ENCODE measurements at places on chromosomes 7 and 10.

DNA sequence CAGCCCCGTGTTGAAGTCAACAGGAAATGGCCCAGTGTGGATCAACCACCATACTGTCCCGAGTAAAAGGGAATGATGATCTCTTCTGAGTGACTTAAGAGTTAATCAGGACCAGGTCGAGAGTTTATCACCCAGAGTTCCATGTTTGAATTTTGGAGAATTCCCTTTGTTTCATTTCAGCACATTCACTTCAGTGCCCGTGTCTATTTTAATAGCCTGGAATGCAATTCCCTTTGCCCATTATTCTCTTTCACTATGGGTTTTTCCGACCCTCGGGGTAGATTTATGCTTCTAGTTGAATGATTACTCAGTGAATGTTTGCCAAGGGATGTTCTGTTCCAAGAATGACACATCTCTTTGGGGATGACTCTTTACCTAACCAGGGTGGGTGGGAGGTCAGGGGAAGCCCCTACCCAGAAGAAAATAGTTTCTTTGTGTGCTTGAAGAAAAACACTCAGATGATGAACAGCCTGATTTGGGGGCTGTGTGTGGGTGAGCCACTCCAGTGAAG lies 594.9 kb downstream of the INHBA start:
- no peaks in the 10 kb centered on the region for H3K4me1 ChIP-seq
- no peaks in the 10 kb centered on the region for H3K36me3 ChIP-seq
- no peak overlapping the region for H3K4me3 ChIP-seq
- no peaks in the 10 kb centered on the region for H3K27me3 ChIP-seq
- no peak overlapping the region for H3K27ac ChIP-seq

DNA sequence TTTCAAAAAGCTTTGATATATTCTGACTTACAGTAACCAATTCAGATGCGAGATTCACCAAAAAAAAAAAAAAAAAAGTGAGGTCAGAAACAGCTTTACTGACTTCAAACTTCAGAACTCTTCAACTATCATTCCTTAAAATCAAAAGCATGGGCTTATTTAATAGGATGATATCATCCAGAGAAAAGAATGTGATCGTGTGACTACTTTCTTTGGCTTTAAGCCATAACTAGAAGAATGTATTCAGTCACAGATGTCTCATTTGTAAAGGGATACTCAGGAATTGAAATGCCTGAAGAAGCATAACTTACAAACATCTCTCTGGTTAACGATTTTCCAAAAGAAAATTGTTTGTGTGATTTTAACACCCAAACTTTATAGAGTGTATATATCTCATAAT lies 11.5 kb downstream of the TPK1 start:
- H3K4me1 ChIP-seq: peaks cover 12% of the 10 kb centered on the region
- H3K36me3 ChIP-seq: no peaks in the 10 kb centered on the region
- H3K27me3 ChIP-seq: no peaks in the 10 kb centered on the region
- H3K27ac ChIP-seq: no peak overlapping the region

DNA sequence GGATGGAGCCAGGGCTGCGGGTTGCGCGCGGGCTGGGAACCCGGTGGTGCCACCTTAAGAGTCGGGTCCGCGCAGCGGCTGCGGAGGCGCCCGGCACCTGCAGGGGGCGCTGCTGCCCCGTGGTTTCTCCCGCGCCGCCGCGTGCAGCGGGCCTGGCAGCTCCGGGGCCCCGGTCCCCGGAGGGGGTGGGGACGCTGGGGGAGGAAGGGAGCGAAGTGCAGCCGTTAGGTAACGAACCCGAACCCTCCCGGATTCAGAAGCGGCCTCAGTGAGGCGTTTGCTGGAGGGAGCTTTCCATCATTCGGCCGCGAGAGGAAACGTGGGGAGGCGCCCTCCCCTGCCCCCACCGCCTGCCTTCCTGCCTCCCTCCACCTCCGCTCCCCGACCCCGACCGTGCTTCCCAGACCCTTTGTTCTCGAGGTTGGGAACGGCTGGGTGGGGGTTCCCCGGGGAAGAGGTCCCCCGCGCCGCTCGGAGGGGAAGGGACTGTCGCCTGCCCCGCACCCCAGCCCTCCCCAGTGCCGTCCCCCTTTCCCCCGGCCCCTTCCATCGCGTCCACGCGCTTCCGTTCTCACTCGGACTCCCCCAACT lies 29.6 kb downstream of the SKIDA1 start:
- no peaks in the 10 kb centered on the region for H3K27me3 ChIP-seq
- no peaks in the 10 kb centered on the region for H3K36me3 ChIP-seq
- no peak for DNase-seq
- H3K4me3 ChIP-seq: peak overlapping the region; percentile 76

DNA sequence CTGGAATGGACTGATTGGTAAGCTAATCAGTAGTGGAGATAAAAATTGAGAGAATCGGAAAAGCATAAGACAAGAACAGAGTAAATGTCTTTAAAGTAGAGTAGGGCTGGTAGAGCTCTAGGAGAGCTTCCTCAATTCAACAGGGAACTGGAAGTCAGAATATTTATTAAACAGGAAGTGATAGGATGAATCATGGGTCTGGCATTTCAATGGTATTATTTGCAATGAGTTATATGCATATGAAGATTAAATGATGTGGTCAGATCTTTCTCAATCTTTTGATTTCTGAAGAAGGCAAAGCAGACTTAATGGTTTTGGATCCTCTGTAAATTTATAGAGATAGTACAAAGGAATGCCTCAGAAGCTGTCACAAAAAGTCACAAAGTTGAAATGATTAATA lies 349.0 kb downstream of the HPSE2 start:
- H3K4me3 ChIP-seq: no peak overlapping the region
- no peak overlapping the region for H3K27ac ChIP-seq
- no peak for DNase-seq
- H3K4me1 ChIP-seq: no peaks in the 10 kb centered on the region
- no peaks in the 10 kb centered on the region for H3K27me3 ChIP-seq
- H3K36me3 ChIP-seq: no peaks in the 10 kb centered on the region

DNA sequence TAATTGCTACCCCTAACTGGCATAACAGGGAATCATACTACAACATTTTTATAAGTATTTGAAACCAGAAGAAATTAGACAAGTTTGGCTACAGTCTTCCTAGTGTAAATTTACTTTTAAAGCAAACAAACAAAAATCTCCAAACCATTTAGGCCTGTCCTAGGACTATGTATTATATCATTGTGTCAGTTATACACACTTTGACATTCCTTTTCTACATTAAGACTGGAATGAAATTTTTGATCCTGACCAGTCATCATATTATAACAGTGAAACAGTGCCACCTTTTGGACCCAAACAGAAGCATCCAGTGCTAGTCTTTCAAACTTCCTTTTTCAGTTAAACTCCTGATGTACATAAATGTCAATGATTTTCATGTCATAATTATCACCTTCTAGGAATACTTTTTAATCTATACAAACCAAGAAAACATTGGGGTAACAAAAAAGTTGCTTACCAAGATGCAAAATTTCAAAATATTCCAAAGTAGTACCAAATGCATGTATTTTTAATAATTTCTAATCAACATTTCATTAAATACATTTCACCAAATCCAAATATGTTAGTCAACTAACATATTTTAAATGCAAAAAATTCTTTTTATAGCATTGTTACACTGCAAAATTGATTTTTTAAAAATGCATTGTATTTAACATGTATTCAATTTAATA lies 75.7 kb downstream of the IMMP2L start:
- no peak for DNase-seq
- H3K4me3 ChIP-seq: no peak overlapping the region
- peaks cover 9% of the 10 kb centered on the region for H3K4me1 ChIP-seq
- H3K36me3 ChIP-seq: no peaks in the 10 kb centered on the region
- H3K27ac ChIP-seq: no peak overlapping the region

DNA sequence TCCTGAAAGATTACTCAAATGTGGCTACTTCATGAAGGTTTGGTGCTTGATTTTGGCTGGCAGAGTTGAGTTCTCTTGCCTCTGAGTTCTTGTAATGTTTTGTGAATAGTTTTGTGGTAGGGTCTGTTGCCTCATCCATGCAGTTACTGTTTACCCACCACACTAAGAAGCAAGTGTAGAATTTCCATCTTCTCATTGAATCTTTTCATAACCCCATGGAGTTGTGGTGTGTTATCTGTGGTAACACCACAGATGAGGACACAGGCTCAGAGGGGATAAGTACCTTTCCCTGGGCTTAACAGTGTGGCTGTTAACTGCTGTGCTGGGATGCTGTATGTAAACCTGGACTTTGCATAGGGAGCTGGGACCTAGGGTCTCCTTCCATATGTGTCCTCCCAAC lies 186.3 kb downstream of the CAMK1D start:
- no peaks in the 10 kb centered on the region for H3K27me3 ChIP-seq
- H3K36me3 ChIP-seq: no peaks in the 10 kb centered on the region
- H3K27ac ChIP-seq: no peak overlapping the region
- no peak for DNase-seq

DNA sequence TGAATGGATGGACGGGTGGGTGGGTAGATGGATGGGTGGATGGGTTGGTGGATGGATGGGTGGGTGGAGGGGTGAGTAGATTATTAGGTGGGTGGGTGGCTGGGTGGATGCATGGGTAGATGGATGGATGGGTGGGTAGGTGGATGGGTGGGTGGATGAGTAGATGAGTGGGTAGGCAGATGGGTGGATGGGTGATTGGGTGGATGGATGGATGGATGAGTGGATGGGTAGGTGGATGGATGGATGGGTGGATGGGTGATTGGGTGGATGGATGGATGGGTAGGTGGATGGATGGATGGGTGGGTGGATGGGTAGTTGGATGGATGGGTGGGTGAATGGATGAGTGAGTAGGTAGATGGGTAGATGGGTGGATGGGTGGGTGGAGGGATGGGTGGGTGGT lies 59.6 kb upstream of the ADGRA1 start:
- H3K36me3 ChIP-seq: no peaks in the 10 kb centered on the region
- no peaks in the 10 kb centered on the region for H3K4me1 ChIP-seq
